ENCODE measurements at places on chromosomes 2 and 18. TPM values are rescaled to one million over a fixed set of nuclear protein-coding genes. Genes with fewer than 3 reads are reported as not detected.

- no peak for DNase-seq
Measured at GRCh38 chr2:182080493-182080892, 94.8 kb downstream of the PPP1R1C start.

- no peak for DNase-seq
Measured at GRCh38 chr2:16719485-16719808, 53.8 kb upstream of the CYRIA start.

GRCh38 chr2:120511536-120511935 is 165.6 kb downstream of the INHBB start:
- DNase-seq = peak; percentile 61

DNA sequence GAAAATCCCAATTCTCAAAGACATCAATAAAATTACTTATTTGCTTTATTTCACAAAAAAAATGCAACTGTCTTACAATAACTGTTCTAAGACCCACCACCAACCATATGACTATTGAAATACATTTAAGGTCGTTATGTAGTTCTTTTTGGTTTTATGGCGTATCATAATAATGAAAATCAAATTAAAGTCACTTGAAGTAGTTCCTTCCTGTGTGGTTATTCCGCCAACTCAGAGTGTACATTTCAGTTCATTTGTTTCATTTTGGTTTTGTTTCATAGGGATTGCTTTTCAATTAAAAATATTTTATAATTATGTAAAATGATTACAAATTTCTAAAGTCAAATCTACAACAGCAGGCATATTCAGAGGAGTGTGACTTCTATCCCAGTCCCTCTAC is 45.9 kb upstream of the AAK1 start:
- no peak for DNase-seq

GRCh38 chr2:226184540-226184939 is 615.1 kb downstream of the IRS1 start:
- DNase-seq = no peak

DNA sequence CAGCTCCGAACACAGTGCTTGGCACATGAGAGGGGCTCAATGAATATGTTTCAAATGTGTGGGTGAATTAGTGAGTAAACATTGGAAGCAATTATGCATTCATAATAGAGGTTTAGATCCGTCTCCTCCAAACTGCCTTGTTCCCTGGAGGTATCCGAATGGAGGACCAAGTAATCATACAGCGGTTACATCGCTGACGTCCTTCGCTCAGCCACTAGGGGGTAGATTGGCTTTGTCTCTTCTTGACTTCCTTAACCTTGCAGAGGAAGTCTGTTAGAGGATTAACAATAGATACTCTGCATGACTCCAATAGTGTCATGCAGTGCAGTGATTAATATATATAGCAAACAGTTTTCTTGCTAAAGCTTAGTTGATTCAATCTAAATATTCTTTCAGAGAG is 517.0 kb downstream of the PTPRM start:
- no peak for DNase-seq

DNA sequence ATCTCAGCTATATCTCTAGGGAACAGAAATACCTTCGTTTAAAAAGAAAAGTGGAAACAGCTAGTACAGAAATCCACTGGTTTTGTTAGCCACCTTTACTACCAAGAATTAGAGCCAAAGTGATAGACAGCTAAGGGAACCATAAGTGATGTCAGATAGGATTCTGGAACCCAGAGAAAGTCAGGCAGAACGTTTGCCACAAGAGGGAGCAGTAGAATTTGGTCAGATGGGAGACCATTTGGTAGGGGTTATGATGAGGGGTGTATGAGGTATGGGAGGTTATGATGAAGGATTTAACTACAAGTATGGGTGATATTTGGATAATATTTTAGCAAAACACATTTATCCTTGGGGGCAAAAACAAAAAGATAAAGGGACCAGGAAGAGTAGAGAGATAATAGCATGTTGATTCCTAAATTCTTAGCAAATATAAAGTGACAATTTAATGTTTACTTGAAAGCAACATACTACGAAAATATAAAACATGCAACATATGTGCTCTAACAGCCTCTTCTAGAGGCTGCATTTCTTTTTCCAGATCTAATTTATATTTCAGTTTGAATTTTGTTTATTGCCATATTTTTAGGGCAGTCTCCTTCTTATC is 3.3 kb downstream of the SLC8A1 start:
- no peak for DNase-seq

GRCh38 chr2:11758647-11759046 is 12.2 kb downstream of the LPIN1 start:
- DNase-seq = no peak

DNA sequence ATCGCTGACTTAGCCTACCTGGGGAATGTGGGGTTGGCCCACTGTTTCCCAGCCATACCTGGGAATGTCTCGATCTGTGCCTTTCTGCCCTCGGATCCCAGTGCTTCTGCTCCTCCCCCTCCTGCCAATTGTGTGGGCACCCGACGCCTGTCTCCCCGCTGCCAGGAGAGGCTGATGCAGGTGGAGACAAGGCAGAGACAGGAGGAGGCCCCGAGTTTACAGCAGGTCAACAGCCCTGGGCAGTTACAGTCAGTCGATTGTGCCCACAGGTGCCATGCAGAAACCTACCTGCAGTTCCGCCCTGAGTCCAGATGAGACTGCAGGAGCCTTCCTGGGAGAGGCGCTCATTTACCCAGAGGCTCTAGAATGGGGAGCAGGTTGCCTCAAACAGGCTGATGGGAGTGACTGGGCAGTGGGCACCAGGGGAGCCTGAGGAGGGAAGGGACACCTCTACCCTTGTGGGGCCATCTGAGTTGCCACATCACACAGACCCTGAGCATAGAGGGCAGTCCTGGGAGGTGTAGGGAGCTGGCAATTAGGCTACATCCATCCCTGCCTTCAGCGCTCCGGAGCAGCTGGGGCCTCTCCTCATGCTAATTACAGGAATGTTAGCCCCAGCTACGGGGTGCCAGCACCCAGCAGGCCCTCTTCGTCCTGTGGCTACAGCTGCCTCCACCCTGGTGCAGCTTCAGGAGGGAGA is 300.1 kb downstream of the NDUFA10 start:
- peak; percentile 68 for DNase-seq

DNA sequence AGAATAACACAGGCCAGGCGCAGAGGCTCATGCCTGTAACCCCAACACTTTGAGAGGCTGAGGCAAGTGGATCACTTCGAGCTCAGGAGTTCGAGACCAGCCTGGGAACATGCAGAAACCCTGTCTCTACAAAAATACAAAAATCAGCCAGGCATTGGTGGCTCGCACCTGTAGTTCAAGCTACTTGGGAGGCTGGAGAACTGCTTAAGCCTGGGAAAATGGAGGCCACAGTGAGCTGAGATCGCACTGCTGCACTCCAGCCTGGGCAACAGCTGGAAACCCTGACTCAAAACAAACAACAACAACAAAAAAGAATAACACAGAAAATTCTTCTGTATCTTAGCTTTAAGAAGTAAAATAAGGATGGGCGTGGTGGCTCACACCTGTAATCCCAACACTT is 440.3 kb downstream of the LRATD1 start:
- no peak for DNase-seq

DNA sequence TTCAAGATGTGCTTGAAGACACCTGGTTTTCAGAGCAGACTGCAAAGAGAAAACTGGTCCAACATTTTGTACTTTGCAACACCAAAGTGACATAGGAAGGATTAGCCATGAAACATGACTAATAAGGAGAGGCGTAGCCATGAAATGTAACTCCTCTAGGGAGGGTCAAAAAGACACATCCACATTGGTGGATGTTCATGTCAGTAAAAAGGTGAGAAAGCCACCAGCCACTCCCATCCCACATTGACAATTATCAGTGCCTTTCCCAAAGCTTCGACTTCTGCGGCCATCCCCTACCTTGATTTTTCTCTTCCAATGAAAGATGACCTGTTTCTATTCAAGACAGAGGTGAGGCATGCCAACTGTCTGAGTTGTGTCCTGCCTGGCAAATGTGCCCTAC is 223.2 kb downstream of the ALK start:
- DNase-seq = no peak

GRCh38 chr2:157329524-157329923 is 3.9 kb upstream of the ERMN start:
- no peak for DNase-seq

- peak; percentile 51 for DNase-seq
Measured at GRCh38 chr18:10122988-10123950, 209.5 kb downstream of the VAPA start.

GRCh38 chr2:65159906-65160305 is 30.0 kb upstream of the RAB1A start:
- no peak for DNase-seq

- no peak for DNase-seq
Measured at GRCh38 chr2:120898961-120899750, 163.5 kb downstream of the GLI2 start.

GRCh38 chr18:9750606-9751304 is 42.7 kb downstream of the RAB31 start:
- DNase-seq = no peak

DNA sequence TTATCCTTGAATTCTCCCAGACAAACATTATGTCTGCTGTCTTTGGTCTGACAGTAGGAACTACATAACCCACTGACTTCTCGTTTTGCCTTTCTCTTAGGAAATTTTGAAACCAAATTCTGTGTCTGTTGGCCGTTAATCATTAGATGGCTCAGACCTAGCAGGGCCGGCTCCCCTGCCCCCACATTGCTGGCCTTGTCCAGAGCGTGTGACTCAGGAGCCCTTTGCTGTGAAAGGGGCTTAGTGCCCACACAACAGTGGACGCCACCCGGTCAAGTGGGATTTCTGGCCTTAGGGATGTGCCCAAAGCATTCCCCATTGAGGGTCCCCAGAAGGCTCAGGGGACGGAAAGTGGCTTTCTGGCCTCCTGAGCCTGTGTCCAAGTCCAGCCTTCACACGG is 137.5 kb downstream of the CTIF start:
- DNase-seq = peak; percentile 86

DNA sequence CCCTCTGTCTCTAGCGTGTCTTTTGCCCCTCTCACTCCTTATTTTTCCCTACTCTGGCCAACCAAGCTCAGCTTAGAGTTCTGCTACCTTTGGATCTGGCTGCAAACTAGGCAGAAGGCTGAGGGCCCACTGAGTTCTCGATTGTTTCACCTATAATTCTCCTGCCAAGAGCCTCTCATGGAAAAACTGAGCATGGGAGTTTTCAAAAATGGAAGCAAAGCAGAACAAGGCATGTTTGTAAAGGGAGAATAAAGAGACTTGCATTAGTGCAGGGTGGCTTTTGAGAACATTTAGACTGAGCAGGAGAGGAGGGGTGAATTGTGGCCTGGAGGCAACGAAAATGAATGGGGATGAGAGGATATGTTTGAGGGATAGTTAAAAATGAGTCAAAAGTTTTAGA is 45.9 kb downstream of the FSHR start:
- no peak for DNase-seq

- DNase-seq = no peak
Measured at GRCh38 chr2:64947885-64948284, 41.3 kb upstream of the SLC1A4 start.

- no peak for DNase-seq
Measured at GRCh38 chr2:106288873-106289272, 94.8 kb upstream of the UXS1 start.

DNA sequence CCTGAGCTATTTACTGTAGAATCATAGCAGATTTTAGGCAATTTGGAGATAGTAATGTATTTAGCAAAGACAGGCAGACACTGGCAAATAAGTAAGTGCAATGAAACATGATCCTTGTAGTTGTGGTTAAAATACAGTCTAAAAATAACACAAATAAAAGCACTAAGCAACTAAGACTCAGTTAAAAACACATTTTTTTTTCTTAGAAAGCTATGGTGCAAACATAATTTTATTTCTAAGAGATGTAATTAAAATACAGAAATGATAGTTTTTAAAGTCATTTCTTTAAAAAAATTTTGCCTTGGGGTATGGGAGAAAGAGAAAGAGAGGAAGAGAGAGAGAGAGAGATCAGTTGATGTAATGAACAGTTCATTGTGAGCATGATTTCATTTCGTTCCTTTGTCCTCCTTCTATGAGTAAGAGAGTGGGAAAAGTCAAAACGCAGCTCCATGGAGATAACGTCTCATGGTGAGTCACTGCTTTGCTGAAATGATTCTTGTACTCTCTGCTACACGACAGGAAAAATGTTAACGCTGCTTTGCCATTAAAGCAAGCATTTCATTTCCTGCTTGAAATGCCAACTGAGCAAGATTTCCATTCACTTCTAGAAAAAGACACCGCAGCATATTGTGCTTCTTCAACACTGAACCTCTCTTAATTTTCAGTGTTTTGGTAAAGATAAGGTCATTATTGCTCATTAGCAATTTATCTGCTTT is 61.3 kb upstream of the PGAP1 start:
- DNase-seq = no peak

GRCh38 chr2:14451312-14451711 is 181.2 kb upstream of the LRATD1 start:
- no peak for DNase-seq

GRCh38 chr2:240420206-240421104 is 15.0 kb upstream of the GPC1 start:
- peak; percentile 56 for DNase-seq

- no peak for DNase-seq
Measured at GRCh38 chr18:8717011-8717770, 11.8 kb downstream of the MTCL1 start.

GRCh38 chr18:36381075-36381474 is 83.6 kb downstream of the FHOD3 start:
- no peak for DNase-seq

- no peak for DNase-seq
Measured at GRCh38 chr18:6437937-6438818, 23.5 kb upstream of the L3MBTL4 start.

DNA sequence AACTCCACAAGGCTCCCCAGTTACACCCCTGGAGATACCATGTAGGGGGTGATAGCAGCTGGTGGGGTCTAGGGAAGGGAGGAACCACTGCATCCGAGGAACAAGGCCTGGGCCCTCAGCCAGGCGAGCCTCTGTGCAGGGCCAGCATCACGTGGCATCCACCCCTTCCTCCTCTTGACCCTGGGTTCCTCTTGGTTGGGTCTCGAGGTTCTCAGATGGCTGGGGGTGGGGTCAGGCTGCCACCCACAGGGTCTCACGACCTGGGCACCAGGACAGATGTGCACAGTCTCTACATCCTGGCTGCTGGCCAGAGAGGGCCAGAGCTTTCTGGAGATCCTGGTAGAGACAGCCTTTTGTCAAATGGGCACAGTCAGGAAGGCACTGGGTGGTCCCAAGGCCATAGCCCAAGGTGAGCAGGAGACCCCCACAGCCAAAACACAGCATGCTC is 10.4 kb downstream of the HS6ST1 start:
- peak; percentile 80 for DNase-seq

DNA sequence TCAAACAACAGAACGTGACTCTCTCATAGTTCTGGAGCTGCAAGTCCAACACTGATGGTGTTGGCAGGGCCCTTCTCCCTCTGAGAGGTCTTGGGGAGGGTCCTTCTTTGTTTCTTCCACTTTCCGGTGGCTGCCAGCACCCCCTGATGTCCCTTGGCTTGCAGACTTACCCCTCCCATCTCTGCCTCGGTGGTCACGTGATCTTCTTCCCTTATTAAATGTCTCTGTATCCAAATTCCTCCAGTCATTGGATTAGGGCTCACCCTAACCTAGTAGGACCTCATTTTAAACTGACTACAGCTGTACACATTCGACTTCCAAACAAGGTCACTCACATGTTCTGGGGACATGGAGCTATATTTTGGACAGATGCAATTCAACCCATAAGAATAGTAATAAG is 780.6 kb upstream of the SALL3 start:
- no peak for DNase-seq

The RGPD8 gene
- 14.9 TPM for total RNA-seq

The MAIP1 gene
- total RNA-seq = 12.3 TPM

The KIF3C gene
- total RNA-seq = 10.9 TPM

The ZNF396 gene
- total RNA-seq = 3.4 TPM

The NGEF gene
- total RNA-seq = 0.88 TPM

The GALNT1 gene
- 53.8 TPM for total RNA-seq

The LBX2 gene
- not detected for total RNA-seq

The PLGLB1 gene
- total RNA-seq = 1.4 TPM

The PMAIP1 gene
- total RNA-seq = 0.38 TPM

The SCG2 gene
- 0.90 TPM for total RNA-seq

The MYL12B gene
- total RNA-seq = 243 TPM

The SLC11A1 gene
- 28.8 TPM for total RNA-seq
